ENCODE measurements at places on chromosomes 16 and 17. TPM values are rescaled to one million over a fixed set of nuclear protein-coding genes. Genes with fewer than 3 reads are reported as not detected.

ANKFN1 gene
- total RNA-seq = 0.21 TPM

C17orf100 gene
- total RNA-seq = 0.63 TPM

NPTX1 gene
- not detected for total RNA-seq

DNA sequence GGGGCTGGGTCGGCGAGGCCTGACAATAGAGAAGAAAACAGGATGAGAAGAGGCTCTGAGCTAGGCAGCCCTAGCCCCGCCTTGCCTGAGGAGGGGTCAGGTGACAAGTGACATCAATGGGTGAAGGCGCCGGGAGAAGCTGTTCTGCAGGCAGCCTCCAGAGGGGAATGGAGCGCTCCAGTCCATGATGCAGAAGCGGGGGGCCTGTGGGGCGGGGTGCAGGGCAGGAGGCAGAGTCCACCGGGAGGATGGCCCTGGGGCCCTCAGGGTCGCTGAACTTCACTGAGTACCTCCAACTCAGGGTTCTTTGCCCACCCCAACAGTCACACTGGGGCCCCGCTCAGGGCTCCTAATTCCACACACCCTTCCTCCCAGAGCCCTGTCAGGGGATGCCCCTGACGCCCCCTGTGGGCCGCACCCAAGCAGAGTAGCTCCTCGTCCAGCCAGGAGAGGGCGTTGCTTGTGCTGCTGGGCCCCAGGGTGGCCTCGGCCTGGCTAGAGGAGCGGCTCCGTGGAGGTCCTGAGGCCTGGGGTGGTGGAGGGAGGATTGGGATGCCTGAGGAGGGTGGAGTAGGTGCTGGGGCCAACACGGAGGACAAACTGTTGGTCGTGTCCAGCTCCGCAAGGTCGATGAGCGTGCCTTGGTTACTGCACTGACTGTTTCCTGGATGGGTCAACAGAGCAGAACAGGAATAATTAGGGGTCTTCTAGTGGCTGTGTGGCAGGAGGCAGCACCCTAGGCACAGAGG, 20.8 kb downstream of the GGA3 start:
- DNase-seq = no peak

GRCh38 chr17:59485946-59486345, 79.5 kb upstream of the DHX40 start:
- DNase-seq = no peak

DNA sequence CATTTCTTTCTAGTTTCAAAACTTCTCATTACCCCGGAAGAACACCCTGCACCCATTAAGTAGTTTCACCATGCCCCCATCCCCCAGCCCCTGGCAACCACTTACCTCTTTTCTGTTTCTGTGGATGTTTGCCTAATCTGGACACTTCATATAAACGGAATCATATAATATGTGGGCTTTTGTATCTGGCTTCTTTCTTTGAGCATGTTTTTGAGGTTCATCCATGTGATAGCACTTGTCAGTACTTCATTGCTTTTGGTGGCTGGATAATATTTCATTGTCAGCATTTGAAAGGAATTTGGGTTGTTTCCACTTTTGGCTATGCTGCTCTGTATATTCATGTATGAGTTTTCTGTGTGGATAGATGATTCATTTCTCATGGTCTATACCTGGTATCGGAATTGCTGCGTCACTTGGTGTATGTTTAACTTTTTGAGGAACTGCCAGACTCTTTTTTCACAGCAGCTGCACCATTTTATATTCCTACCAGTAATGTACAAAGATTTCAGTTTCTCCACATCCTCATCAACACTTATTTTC, 30.0 kb upstream of the SLC5A10 start:
- no peak for DNase-seq

All from left cardiac atrium (tissue), 4 donors.